Hematopoietic multipotent progenitor cell treated with erythropoietin and hydrocortisone succinate and interleukin-3 and kit ligand, for 17 days (in vitro differentiated cells): ENCODE measurements at places on chromosomes 16 and 17.

GRCh38 chr17:73840829-73841228, 196.6 kb upstream of the SDK2 start:
- no peak for DNase-seq

GRCh38 chr17:75776386-75777295, 8.0 kb upstream of the UNK start:
- DNase-seq: peak; percentile 75

- no peak for DNase-seq
These were observed 850 bp downstream of the PPM1E start for GRCh38 chr17:58756246-58757161.

- DNase-seq: no peak
These were observed 20.2 kb upstream of the UMOD start for GRCh38 chr16:20372701-20373100.

- DNase-seq: no peak
These were observed 34.1 kb downstream of the EEF2K start for GRCh38 chr16:22240023-22240710.

GRCh38 chr17:83004791-83005380, 74.5 kb upstream of the METRNL start:
- DNase-seq: no peak

DNA sequence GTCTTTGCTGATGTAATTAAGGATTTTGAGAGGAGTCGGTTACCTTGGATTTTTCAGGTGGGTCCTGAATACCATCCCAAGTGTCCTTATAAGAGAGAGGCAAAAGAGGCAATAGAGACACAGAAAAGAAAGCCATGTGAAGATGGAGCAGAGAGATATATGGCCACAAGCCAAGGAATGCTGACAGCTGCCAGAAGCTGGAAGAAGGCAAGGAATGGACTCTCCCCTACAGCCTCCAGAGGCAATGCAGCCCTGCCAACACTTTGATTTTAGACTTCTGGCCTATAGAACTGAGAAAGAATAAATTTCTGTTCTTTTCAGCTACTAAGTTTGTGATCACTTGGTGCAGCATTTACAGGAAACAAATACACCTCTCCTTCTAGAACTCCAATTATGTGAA, 8.2 kb upstream of the RNFT1 start:
- peak; percentile 3 for DNase-seq

DNA sequence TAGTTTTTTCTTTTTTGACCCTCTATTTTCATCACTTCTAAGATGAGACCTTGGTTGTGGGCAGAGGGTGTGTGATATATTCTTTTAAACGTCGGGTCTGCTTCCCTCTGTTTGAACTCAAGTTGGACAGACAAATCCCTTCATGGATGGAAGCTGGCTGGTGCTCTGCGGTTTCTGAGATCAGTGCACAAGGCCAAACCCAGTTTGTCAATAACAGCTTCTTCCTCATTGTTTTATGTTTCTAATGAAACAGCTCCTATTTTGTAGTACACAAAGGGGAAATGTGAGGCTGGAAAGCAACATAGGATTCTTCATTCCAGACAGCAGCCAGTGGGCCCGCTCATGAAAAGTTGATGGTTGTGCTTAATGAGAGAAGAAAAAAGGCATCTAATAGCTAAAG, 159.6 kb downstream of the PRKCA start:
- DNase-seq: no peak
